ENCODE measurements at places on chromosomes 11 and 22.
A peak's percentile ranks its signal among the peaks of the same experiment; 100 is the strongest.

DNA sequence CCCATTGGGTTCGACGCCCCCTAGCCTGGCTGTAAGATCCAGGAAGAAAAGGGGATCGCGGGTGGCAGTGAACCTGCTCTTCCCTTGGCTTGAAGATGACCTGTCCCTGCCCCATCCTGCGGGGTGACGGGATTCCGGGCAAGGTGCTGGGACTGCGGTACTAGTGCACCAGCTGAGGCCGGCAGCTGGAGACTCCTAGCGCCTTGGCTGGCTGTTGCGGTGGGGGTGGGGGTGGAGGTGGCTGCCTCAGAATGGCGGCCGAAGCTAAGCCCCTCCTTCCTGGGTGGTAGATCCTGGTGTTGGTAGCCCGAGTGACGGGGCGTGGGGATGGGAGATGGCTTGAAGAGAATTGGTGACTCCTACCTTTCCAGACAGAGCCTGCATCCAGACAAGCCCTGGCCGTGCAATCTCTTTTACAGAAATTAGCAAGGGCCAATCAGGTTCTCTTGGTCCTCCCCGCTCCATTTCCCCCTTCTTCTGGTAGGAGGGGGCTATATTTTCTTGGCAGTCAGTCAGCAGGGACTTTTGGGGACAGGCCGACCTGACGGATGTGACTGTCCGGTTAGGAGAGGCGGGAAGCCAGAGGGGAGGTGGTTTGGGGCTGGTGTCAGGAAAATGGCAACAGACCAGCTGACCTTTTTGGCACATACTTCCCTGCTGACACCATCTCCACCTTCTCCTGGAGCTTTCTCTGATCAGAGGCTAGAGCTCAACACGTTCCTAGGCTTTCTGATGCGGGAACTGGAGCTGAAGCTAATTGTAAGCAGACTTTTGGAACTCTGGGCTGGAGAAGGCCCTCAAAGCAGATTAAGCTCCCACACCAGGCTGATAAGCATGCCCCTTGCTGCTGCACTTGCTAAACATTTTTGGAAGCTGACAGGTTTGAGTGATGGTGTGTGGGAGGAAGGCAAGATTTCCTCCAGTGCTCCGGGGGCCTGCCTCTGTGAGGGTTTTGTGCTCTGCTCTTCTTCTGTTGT is 2.0 kb downstream of the NAV2 start:
- DNase-seq, result peak; percentile 25

DNA sequence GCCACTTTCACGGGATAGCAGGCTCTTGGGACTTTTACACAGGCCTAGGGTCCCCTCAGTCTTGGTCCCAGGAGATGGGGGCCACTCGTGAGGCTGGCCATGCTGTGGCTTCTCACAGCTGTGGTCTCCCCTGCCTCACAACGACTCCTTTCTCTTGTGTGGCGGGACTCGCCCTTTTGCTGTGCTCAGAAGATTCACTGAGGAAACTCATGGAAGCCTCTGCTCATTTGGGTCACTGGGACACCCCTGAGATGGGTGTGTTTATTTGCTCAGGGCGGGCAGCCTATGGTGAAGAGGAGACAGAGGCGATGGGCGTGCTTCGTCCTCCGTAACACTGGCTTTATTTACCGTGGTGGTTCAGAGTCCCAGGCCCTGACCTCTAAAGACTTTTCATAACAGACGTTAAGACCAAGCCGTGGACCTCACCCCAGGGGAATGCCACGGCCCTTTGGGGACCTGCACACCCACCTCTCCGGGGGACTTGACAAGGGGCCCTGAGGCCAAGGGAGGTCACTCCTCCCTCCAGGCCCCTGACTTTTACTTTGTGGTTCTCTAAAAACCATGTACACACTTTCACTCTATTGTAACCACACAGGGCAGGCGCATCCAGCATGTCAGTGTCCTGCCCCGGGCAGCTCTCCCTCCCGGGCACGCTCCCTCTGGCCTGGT is 15.5 kb downstream of the TEF start:
- no peak for DNase-seq

DNA sequence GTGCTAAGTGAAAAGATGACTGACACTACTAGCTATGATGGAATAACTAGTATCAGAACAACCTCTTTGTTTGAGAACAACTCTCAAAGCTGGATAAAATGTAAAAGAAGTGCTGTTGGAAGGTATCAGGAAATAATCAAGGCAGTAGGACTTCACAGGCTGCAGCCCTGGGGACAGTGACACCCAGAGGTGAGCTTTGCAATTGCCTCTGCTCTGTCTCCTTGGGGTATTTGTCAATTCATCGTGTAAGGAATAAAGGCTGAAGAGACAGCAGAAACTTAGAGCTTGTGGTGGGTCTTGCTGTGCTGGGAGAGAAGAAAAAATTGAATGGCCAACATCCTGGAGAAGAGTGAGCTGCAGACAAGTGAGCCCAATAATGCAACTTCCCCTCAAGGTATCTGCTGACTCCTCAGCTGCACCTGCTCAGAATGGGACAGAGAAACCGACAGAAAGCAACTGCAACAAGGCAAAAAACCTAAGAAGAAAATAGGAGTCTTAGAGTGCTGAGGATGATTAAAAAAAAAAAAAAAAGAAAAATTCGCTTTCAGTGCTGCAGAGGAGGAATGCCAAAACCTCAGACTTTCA is 141.1 kb downstream of the RCN1 start:
- no peak for DNase-seq

DNA sequence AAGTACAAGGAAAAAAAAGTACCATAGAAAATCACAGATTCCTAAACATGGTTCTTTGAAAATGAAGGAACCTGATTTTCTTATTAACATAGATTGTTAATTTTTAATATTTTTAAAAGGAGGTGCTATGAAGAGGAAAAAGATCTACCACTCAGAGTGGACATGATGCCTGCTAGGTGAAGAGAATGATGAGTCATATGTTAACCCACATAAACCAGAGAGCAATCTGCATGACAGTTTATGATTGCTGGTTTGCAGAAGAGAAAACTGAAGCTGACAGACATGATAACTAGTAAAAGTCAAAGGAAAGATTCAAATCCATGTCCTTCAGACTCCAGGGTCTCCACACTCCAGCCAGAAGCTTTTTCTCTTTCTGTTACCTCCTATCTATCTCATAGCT is 1231.7 kb downstream of the LRRC4C start:
- no peak for DNase-seq

DNA sequence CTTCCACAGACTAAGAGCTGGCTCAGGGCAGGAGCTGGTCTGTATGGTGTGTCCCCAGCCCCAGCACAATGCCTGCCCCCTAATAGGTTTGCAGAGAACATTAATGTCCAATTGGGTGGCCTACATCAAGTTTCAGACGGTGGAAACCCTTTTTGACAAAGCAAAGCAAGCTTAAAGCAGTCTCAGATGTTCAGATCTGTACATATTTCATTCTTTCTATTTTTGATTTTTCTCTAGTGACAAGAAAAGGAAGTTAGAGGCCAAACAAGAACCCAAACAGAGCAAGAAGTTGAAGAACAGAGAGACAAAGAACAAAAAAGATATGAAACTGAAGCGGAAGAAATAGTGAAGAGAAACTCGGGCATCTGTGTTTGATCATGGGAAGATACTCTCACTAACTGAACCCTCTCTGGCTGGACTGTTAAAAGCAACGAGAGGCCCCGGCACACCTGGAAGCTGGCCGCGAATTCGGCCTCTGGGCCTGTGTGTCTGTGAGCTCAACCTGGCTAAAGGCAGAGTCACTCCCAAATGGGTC is 40.5 kb downstream of the NAT10 start:
- DNase-seq, result no peak

- DNase-seq, result peak; percentile 9
Observed at GRCh38 chr11:104164028-104164520, at the start of gene PDGFD. PDGFD (minus strand) TSS chr11:104164147.

- no peak for DNase-seq
Observed at GRCh38 chr22:50167689-50168489, 2.6 kb upstream of the PANX2 start.

DNA sequence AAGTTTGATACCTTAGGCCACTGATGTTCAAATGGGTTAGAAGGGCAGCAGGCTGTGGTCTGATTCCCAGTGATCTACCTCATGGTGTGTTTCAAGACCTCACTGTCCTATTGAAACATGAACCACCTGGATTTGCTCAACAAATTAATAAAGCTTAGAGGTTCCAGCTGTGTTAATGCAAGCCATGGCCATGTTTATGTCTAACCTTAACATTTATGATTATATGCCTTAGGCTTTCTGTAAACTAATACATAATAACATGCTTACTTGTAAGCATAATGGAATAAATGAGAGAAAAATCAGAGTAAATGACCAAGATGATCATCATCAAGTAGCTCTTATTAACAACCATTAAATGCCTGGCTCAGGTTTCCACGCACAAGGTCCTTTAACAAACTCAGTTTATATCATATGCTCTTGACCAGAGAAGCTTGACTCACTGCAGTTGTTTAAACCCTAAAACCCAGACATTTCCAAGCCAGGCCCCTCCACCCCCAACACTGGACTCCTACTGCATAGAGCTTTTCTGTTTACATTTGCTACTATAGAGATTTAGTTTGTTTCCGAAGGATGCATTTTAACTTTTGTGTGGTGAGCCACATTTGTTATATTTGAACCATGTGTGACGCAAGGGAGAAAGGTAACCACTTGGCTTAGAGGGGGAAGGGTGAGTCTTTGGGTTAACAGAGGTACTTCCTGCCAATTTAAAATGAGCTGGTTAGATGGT is 43.7 kb downstream of the KREMEN1 start:
- DNase-seq, result no peak
